ENCODE measurements at places on chromosomes 5 and 9.

- no peak for DNase-seq
Observed at GRCh38 chr5:15007646-15008045, 136.1 kb upstream of the ANKH start.

- no peak for DNase-seq
Observed at GRCh38 chr5:16406630-16407029, 59.0 kb downstream of the ZNF622 start.

DNA sequence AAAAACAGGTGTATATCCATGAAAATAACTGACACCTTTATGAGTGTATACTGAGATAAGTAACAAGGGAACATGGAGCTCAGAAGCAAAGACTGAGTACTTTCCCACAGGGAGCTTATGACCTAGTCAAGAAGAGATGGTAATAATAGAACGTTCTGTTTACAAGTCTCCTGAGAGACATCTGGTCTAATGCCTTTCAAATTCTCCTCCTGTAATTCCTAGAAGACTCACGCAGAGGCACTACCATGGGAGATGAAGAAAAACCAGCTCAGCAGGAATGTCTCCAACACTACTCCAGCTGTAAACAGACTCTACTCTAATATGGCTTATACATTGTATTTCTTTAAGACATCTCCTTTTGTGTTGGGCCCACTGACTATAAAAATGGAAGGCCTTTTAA lies 503.6 kb upstream of the TUSC1 start:
- no peak for DNase-seq

GRCh38 chr5:56514245-56514644 lies 281.1 kb upstream of the ANKRD55 start:
- no peak for DNase-seq

DNA sequence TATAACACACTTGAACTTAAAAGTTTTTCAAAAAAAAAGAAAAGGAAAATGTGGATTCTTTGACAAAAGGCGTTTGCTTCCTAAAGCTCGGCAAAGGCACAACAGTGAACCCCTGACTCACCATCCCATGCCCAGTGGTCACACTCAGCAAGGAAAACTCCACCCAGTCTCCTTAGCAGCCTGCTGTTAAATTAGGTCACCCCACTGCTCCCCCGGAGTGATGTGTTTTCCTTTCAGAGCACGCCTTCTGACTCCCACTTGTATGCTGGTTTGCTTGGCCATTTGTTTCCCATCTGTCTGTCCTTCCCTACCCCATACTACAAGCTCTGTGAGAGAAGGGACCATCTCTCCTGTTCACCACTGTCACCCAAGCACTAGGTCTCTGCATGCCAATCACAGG lies 23.8 kb downstream of the RETREG1 start:
- no peak for DNase-seq

Measured in bone marrow (tissue), 2 donors.